Stimulated activated CD8-positive, alpha-beta memory T cell treated with anti-CD3 and anti-CD28 coated beads, Interleukin-2, amount 100 ng/mL, for 48 hours (primary cell): ENCODE measurements at places on chromosomes 2 and 18.

DNA sequence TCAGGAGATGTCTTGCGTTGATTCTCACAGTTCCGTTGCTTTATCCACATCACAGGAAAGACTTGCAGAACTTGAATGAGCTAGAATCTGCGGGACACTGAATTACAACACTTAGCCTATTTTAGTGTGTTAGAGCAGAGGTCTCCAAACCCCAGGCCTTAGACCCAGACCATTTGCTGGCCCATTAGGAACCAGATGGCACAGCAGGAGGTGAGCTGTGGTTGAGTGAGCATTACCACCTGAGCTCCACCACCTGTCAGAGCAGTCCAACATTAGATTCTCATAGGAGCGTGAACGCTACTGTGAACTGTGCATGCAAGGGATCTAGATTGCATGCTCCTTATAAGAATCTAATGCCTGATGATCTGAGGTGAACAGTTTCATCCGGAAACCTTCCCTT lies 3.8 kb downstream of the MRPL30 start:
- no peak for DNase-seq

GRCh38 chr18:47390410-47391024 lies 139.1 kb upstream of the SKOR2 start:
- DNase-seq: no peak

GRCh38 chr2:127182626-127183458 lies 37.3 kb downstream of the CYP27C1 start:
- no peak for DNase-seq

- no peak for DNase-seq
These were observed 3.1 kb downstream of the PROM2 start for GRCh38 chr2:95277246-95277906.

DNA sequence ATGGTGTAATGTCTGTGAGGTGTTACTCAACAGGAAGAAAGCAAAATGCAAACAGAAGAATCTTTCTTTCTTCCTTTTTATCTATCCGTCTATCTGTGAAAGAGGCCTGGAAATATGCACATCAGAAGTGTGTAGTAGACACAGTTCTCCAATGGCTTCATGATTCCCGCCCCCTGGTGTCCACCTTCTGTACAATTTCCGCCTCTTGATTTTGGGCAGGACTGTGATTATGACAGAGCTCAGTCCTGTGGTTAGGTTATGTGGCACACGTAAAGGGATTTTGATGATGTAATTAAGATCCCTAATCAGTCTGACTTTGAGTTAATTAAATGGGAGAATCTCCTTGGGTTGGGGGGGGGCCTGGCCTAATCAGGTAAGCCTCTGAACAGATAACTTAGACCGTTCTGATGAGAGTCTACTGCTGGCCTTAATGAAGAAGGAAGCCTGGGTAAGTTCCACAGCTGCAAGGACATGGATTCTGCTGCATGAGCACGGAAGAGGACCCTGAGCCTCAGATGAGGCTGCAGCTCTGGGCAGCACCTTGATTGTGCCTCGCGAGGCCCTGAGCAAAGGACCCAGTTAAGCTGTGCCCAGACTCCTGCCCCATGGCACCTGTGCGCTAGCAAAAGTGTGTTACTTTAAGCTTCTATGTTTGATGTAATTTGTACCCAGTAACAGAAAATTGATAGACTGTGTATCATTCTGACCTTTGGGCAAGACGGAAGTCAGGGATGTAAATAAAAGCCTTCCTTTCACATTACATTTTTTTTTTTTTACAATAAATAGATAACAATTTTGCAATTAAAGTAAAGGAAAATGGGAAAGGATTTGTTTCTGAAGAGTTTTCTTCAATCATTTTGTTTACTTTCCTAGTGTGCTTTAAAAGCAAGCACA lies 11.3 kb upstream of the KCNF1 start:
- no peak for DNase-seq

- no peak for DNase-seq
These were observed 20.7 kb upstream of the COPS8 start for GRCh38 chr2:237065071-237065377.

- DNase-seq: no peak
These were observed 79.0 kb downstream of the TMEM18 start for GRCh38 chr2:598058-598802.

GRCh38 chr2:238518172-238518820 lies 91.6 kb downstream of the ASB1 start:
- DNase-seq: no peak

DNA sequence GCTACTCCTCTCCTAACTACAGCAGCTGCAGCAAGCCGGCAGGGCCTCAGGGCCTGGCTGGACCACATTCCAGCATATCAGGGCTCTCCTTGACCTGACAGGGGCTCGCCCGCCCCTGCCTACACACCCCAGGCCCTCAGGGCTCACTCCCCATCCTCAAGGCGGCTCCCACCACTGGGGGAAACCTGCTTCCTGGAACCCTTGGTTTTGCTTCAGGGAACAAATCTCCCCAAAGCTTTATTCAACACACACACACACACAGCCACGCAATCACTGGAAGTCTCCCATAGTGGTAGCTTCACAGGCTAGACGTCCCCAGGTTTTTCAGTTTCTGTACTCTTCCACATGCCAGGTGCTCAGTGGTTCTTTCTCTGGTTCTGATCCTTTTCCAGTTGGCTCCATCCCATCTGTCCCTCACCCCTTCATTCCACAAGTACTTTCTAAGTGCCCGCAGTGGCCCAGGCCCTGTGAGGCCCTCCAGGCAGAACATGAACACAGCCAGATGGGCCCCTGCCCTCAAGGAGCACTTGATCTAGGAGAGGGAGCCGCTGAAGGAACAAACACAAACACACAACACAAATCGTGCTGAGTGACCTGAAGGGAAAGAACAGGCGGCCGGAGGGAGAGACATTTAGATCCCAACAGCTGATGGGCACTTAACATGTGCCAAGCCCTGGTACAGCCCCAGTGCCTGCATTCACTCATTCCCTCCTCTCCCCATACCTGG lies 51.1 kb downstream of the TNS1 start:
- DNase-seq: no peak

DNA sequence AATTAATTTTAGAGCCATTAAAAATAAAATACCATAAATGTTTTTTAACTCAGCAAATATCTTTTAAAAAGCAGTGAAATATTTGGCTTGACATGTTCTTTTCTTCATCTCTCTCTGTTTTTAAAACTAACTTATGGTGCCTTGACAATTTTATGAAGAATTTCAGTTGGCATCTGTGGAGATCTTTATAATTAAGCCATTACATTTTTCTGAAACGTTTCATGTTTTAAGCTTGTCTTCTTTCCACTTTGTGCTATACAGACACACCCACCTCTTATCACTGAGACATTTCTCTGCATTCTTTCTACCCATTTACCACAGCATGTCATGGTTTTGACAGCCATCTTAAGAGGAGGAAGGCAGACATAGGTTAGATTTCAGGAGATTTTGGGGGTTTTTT lies 915.1 kb upstream of the FSHR start:
- DNase-seq: no peak
